ENCODE measurements at places on chromosomes 11 and 22.

DNA sequence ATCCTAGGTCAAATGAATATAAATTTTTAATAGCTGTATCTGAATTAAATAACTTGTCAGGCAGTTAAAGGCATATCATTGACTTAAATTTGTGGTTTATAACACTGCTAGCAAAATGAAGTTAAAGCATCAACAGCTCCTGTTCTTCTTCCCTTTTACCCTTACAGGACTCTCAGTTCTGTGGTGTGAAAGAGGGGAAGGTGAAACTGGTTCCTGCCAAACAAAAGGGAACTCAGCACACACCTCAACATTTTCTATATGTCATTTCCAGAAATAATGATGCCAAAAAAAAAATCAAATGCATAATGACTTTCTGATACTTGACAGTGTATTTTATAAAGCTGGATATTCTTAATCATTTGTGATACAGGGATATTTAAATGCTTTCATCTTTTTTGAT lies 21.2 kb downstream of the ARL14EP start:
- no peak for DNase-seq

- no peak for DNase-seq
Measured at GRCh38 chr11:99333621-99334020, 312.9 kb downstream of the CNTN5 start.

DNA sequence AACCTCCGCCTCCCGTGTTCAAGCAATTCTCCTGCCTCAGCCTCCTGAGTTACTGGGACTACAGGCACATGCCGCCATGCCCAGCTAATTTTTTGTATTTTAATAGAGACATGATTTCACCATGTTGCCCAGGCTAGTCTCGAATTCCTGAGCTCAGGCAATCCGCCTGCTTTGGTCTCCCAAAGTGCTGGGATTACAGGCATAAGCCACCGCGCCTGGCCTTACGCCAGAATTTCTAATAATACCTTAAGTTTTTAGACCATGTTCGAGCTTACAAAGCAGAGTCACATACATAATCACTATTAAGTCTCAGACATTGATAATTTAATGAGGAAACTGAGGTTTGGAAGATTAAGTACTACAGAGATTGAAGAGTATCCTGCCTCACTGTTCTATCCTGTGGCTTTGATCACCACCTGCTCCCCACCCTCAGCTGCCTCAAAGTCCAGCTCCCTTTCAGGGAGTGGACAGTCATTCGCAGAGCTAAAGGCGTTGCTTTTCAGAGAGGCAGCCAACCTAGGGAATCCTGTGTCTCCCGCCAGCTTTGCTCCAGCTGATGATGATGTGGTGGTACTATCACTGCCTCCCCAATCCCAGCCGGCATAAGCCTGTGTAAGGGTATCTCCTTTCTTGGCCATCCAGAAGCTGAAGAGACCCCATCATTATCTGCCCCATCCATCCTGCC lies 7.7 kb downstream of the UBASH3B start:
- DNase-seq = no peak

GRCh38 chr22:44211256-44211945 lies 30.7 kb downstream of the PARVG start:
- no peak for DNase-seq

- DNase-seq = no peak
Measured at GRCh38 chr11:126901783-126902182, 98.8 kb downstream of the KIRREL3 start.

GRCh38 chr11:86396396-86396795 lies 21.7 kb downstream of the CCDC81 start:
- DNase-seq = peak; percentile 53

GRCh38 chr11:109939166-109939810 lies 153.9 kb upstream of the ZC3H12C start:
- DNase-seq = peak; percentile 74

DNA sequence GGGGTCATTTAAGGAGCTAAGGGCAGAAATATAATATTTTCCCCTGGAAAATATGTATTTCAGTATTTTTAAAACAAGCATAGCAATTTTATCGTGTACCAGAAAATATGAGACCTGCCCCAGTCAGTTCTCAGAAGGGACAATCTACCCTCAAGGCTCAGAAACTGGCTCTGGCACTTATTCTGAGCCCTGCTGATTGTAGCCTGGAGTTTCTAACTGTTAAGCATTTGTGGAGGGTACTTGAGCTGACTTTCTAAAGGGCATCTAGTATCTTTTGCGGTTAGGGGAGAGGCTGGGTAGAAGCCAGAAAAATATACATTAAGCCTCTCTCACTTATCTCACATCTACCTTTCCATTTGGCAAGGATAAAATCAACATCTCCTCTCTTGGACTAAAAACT lies 71.3 kb upstream of the FSHB start:
- no peak for DNase-seq

GRCh38 chr22:32499666-32500065 lies 25.1 kb downstream of the FBXO7 start:
- no peak for DNase-seq

DNA sequence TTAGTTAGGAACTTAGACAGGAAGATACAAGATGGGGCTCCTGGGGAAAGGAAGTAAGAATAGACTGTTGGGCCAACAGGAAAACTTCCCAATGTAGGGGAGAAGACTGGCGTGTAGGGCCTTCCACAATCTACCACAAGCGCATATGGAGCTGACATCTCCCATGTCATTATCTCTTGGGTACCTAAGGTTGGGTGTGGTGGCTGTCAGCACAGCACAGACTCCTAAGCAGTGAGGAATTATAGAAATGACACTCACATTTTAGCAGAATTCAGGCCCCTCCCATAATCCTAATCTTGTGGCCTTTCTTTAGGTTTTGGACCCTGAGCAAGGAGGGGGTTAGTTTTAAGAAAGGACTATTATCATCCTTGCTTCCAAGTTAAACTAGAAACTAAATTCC lies 11.6 kb downstream of the TRIM21 start:
- DNase-seq = no peak

- DNase-seq = no peak
Measured at GRCh38 chr11:125923633-125924032, 19.3 kb downstream of the DDX25 start.

DNA sequence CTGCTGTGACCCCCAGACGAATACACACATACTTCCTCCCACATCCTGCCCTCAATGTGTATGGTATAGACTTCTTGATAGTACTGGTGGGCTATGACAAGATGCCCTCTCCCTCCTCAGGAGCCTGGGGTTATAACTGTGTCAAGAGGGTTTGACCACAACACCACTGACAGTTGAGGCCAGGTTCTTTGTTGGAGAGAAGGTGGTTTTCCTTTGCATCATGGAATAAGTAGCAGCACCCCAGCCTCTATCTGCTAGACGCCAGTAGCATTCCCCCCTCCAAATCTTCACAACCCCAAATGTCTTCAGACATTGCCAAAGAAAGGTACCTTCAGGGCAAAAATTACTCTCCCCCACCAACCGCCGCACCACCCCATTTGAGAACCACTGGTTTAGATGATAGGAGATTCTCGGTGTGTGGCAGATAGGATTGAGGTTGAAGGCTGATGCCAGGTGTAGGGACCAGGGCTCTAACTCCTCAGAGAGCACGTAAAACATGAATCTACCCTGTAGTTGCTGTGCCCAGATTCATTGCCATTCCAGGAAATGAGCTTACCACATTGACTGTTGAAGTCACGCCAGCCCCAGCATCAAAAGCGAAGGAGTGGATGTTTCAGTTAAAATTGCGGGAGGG lies 5.5 kb upstream of the MYO18B start:
- DNase-seq = no peak

DNA sequence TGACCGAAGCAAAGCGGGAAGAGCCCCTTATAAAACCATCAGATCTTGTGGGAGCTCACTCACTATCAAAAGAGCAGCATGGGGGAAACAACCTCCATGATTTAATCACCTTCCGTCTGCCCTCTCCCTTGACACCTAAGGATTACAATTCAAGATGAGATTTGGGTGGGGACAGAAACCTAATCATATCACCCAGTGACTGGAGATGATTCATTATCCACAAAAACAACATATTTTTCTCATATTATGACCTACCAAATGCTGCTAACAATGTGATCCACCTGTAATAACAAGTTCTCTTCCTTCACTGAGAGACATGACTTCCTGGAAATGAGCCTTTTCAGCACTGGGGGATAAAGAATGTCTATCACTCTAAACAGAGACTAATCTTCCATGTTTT lies 23.4 kb upstream of the HEPHL1 start:
- DNase-seq = no peak

DNA sequence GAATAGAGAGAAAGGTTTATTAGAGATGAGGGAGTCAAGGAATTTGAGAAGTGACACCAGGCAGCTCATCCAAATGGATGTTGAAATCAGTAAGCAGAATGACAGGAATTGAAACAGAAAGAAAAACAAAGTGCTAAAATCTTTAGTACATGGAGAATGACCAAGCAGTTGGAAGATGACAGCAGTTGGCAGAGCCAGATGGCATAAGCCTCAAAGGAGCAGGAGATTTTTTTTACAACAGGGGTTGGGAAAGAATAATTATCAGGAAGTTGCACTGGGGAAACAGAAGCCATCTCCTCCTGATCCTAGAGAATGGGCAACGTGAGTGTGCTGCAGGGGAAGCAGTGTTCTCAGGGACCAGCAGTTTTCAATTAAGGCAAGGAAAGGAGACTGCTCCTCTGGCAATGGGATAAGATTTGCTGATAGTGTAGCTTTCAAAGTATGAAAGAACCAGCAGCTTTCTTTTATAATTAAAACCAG lies 28.9 kb downstream of the RAB39A start:
- DNase-seq = no peak

DNA sequence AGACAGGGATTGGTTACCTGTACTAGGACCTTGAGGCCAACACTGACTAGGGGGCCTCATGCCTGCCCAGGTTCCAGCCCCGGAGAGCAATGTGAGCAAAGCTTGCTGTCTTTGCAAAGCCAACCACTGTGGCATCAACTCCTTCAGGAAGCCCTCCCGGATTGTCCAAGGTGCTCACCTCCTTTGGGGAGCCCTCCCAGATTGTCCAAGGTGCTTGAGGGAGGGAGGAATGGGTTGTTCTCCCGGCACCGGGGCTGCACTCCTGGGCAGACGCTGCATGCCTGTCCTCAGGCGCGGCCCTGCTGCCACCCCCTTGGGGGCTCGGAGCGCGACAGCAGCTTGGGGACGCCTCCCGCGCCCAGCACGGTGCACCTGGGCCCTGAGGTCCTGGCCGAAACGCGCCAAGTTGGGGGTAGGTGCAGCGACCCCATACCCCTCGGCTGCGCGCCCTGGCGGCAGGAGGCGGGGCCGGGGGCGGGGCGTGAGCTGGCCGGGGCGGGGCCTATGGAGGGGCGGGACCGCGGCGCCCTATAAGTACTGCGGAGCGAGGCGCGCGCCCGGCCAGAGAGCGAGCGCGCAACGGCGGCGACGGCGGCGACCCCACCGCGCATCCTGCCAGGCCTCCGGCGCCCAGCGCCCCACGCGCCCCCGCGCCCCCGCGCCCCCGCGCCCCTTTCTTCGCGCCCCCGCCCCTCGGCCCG lies at the start of gene CD81:
Gene CD81, plus strand, starts transcription at position 560 of the 701 bp plus-strand sequence. CDS start 240 bp downstream, outside the sequence.
- DNase-seq = no peak

GRCh38 chr11:86179646-86180064 lies 64.9 kb upstream of the EED start:
- DNase-seq = no peak

- no peak for DNase-seq
Measured at GRCh38 chr22:45242778-45243191, 2.1 kb upstream of the KIAA0930 start.

GRCh38 chr11:14334893-14335292 lies 24.1 kb downstream of the RRAS2 start:
- no peak for DNase-seq

- DNase-seq = no peak
Measured at GRCh38 chr11:91972665-91973266, 251.9 kb upstream of the FAT3 start.

DNA sequence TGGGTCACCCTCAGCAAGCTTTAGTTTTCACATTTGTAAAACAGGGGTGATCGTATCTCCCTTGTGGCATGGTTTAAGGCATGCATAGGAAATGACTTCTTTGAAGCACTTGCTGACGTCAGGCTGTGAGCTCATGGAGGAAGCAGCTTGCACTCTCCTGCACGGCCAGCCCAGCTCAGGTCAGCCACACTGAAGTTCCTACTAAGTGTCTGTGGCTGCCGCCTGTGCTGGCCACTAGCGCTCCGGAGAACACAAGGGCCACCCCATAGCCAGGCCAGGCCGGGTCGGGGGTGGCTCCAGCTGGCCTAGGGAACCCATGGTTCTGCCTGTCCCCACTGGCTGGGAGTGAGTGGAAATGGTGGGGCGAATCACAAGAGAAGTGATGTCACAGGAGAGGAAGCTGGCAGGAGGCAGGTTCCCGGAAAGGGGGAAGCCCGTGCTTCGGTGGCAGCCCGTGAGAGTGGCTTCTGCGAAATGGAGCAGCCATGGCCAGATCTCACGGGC lies 28.2 kb downstream of the KCTD17 start:
- peak; percentile 28 for DNase-seq

DNA sequence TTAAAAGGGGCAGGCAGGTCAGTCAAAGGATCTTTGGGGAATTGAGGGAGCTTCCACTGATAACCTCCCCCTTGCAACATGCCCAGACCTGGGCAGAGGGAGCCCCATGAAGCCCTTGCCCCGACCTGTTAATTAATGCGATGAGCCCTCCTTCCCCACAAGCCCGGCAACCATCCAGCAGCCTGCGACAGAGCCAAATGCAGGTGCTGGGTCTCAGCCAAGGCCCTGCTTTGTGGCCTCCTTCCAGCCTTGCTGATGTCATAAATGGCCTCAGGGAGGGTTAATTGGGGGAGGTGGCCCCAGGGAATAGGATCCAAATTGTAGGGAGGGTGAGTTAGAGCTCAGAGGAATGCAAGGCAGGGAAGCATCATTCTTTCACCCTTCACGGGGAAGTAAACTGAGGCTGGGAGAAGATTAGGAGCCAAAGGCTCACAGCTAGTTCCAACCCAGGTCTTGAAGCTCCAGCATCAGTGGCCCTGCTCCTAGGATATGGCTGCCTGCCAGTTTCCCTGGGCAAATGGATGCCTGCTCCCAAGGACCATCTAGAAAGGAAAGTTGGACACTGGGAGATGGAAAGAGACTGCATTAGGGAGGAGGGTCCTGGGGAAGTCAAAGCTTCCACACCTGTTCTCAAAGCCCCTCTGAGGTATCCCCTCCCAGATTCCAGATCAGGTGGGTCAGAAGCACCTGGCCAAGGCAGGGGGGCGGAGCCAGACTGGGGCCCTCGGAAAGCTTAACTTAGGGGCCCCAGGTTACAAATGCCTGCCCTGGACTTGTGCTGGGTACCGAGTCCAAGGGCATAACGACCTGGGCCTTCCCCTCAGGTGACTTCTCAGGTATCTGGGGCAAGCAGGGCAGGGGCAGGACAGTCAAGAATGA lies 34.1 kb downstream of the LMO1 start:
- no peak for DNase-seq

DNA sequence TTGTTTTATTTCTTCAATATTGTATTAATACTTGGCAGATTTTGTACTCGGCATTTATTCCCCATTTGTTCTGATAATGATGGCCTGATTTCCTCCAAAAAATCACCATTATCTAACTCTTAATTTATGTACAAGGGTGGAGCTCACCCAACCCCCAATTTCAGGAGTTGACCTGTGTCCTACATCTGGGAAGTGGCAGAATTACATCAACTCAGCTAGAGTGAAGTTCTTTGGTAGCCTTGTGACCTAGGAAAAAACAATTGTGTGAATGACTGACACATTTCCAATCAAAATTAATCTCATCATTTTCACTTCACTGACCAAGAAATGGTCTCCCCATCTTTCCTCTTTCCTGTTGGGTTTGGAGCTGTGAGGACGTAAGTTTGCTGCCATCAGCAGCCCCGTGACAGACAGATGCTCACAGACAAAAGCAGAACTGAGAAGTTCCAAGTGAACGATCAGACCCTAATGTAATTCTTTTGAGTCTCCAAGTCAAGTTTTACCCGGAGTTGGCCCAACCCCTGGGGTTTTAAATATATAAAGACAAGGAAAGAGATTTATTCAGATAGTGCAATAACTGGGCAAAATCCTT lies 16.6 kb upstream of the MS4A6E start:
- no peak for DNase-seq

GRCh38 chr11:83069441-83070043 lies 2.2 kb downstream of the RAB30 start:
- no peak for DNase-seq
